ENCODE measurements at places on chromosomes 12 and 14.

DNA sequence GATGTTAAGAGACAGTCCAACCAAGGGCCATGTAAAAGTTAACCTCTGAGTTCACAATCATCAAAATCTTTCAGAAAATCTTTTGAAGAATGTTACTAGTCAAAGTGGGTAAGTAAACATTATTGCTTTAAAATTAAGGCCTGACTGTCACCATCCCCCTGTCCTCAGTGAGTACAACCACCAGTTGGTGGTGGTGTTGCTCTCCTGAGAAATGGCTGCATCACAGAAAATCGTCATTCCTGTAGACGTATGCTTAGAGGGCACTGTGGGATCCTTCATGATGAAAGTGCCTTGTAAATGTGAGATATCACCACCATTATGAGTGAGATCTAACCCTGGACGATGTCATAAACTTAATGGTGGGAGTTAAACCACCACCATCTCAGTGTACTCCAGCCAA lies 451.2 kb downstream of the RPS29 start:
- DNase-seq, result no peak

- DNase-seq, result no peak
These were observed 1.4 kb downstream of the AKT1 start for GRCh38 chr14:104794099-104794498.

- no peak for DNase-seq
These were observed 237.6 kb upstream of the SFSWAP start for GRCh38 chr12:131473261-131473660.

DNA sequence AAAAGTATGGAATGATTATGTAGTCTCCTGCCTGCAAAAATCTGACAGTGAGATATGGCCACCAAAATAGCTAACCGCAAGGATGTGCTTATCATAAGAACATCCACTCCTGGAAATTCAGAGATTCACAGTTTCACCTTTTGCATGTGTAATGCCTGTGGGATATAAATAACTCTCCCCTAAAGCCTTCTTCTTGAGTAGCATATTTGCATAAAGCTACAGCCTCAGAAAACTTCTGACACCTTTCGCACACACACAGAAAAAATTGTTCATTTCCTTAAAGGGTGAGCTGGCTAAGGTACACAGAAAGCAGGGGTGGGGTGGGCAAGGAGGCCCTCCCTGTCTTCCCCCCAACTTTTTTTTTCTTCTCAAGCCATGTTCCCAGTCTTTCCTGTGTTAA lies 3.1 kb upstream of the IGF1 start:
- DNase-seq, result no peak

DNA sequence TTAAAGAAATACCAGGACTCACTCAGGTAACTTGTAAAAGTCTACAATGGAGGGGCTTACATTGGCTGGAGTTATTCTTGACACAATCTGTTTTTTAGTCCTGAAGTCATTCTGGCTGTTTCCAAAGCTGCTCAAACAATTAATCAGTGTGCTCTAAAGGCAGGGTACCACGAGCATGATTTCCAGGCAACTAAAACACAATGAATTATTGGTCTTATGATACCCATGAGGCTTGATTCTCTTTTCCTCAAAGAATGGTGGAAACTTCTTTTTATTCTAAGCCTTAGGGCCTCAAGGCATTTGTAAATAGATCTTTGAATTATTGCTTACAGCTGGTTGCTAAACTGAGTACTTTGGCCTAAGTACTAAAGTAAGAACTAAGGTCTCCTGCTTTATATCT lies 199.8 kb upstream of the PDZRN4 start:
- no peak for DNase-seq

DNA sequence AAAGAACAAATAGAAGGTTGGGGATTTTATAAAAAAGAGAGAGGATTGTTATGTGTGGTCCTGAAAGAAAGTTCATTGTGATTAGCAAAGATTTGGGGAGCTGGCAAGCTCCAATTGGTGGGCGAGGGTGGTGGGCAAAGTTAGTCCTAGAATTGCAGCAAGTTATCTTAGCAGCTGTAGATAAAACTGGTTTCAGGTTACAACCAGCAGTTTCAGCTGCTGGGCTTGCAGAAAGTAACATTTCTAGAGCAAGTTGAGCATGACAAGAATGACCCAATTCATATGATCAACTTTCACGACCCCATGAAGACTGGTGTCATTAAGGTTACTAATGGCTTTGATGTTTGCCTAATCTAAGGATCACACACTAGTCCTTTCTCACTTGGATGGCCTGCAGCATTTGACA lies 177.9 kb upstream of the NUDT4 start:
- DNase-seq, result no peak

- no peak for DNase-seq
These were observed 55.9 kb downstream of the ARL1 start for GRCh38 chr12:101351682-101352081.

GRCh38 chr12:53484686-53485575 lies 14.3 kb downstream of the MAP3K12 start:
- no peak for DNase-seq

DNA sequence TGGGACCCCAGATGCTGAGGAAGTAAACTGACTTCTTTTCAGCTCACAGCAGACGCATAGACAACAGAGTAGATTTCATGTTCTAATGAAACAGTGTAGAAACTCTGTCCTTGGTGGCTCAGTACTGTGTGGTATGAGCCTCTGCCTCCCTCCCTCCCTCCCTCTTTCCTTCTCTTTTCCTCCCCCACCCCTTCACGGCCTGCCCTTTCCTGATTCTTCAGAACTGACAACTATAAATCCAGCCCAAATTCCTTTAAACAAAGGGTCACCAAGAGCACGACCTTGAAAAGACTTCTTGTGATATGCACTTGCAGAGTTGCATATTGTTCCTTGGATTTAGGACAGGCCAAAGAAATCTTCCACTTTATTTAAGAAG lies 164.0 kb downstream of the ETV6 start:
- no peak for DNase-seq

- DNase-seq, result no peak
These were observed 28.5 kb downstream of the DAAM1 start for GRCh38 chr14:59217011-59217410.

Measured in nucleus accumbens (tissue), 56 donors.